ENCODE measurements at places on chromosomes 5 and 9.

GRCh38 chr9:134707031-134707680 is 65.6 kb downstream of the COL5A1 start:
- no peak for DNase-seq

DNA sequence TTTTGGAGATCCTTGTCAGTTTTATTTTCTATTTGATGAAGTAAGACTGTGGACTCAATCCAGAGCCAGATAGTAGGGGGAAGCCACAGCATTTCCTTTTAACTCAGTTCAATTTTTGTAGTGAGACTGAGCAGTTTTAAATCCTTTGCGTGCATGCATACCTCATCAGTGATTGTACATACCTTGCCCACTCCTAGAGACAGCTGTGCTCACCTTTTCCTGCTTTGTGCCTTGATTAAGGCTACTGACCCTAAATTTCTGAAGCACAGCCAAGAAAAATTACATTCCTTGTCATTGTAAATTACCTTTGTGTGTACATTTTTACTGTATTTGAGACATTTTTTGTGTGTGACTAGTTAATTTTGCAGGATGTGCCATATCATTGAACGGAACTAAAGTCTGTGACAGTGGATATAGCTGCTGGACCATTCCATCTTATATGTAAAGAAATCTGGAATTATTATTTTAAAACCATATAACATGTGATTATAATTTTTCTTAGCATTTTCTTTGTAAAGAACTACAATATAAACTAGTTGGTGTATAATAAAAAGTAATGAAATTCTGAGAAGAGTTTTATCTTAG is 17.8 kb downstream of the DIMT1 start:
- no peak for DNase-seq

DNA sequence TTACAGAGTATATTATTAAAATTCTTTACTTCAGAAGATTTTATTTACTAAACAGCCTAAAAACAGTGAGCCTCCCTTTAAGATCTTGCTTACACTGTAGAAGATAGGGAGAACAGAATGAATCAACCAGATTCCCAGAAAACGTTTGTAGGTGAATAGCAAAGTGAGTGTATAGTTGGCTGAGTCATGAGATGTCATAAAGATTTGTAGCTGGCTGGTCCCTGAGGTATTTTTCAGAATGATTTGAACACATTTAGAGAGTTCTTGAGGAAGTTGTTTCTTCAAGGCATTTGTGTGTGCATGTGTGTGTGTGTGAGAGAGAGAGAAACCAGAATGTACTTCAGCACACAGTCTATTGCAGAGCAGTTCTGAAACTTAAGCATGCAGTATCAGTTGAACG is 159.4 kb upstream of the PRR16 start:
- DNase-seq: no peak

GRCh38 chr9:14313951-14314423 is at the start of gene NFIB:
Gene NFIB, minus strand, starts transcription at chr9:14314141. Its CDS starts 630 bp downstream, at chr9:14313511.
- no peak for DNase-seq

- no peak for DNase-seq
Observed at GRCh38 chr9:468766-469426, 254.2 kb downstream of the DOCK8 start.

DNA sequence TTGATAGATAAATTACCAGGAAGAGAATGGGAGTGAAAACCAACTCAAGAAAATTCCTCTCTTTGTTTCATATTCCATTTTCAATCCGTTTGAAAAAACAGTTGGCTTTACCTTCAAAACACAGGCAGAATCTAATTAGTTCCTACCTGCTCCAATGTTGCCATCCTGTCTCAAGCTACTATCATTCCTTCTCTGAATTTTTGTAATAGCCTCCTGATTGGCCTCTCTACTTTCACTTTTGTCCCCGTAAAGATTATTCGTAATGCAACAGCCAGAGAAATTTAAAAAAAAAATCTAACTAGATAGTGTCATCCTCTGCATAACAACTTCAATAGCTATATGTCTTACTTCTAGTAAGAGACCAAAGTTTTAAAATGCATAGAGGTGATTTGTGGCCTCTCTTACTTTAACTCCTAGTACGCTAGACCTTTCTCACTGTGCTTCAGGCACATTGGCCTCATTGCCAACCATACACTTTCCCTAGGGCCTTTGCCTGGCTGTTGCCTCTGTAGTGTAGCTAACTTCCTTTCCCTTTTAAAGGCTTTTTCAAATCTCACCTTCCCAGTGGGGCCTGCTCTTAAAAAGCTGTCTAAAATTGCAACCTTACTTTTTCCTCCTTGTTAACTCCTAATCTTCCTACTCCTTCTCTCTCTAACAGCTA is 311.3 kb upstream of the GRIN3A start:
- DNase-seq: no peak

DNA sequence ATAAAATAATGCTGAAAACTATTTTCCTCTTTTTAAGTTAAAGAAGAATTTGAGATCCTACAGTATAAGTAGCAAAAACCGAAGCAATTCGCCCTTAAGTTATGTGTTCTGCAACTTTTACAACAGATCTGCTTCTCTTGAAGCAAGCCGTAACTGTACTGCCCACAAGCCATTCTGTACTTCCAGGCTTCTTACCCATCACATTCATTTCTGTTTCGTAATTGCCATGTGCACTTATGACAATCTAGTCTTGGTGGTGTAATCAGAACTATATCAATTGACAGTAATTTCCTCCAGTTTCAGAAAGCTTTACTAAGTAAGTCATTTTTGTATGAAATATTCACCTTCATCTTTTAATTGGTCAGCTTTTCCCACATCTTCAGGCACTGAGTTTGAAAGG is 13.8 kb downstream of the SGTB start:
- DNase-seq: no peak

GRCh38 chr9:76562511-76562911 is 103.5 kb downstream of the GCNT1 start:
- DNase-seq: no peak

DNA sequence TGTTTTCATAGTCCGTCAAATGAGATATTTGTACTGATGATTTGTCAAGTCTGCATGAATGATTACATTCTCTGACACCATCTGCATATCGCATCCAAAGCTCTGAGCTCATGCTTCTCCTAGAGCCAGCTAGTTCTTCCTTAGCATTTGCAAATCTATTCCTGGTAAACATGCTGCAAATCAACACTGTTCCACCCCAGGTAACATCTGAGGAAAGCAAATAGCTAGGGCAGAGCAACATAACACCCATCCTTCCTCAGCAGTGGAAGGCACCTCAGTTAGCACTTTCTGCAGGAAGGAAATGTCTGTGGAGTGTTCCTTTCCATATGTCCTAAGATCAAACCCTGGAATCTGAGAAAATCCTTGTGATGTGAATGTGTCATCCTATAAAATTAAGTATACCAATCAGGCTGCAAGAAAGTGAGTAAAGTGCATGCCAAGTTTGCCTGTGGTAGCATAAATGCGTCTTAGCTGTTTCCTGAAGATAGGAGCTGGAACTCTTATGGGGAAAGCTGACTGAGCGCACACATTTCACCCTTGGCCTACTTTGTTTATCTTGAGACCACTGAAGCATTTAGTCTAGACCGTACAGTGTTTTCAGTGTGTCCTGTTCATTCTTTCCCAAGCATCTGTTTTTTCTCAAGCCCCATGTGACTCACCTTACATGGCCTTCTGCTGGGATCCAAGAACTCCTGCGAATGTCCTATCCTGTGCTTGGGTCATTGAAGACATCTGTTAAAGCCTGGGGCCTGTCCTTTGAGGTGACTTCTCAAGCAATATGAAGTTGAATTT is 50.9 kb upstream of the STARD4 start:
- DNase-seq: no peak

DNA sequence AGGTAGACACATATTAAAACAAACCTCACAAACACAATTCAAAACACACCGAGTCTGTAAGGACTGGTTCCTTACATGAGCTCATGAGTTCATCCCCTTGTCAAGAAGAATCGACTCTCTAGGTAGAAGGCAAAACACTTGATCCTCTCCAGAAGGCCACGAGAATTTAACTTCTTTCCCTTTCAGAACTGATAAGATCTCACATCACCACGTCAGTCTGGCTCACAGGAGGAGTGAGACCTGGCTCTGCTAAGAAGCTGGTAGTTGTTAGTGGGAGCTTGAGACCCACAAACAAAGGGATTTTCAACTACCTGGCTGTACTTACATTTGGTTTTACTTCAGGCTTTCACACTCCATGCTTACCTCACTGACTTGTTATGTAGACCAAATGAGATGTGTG is 459.2 kb downstream of the ARHGEF28 start:
- DNase-seq: no peak

DNA sequence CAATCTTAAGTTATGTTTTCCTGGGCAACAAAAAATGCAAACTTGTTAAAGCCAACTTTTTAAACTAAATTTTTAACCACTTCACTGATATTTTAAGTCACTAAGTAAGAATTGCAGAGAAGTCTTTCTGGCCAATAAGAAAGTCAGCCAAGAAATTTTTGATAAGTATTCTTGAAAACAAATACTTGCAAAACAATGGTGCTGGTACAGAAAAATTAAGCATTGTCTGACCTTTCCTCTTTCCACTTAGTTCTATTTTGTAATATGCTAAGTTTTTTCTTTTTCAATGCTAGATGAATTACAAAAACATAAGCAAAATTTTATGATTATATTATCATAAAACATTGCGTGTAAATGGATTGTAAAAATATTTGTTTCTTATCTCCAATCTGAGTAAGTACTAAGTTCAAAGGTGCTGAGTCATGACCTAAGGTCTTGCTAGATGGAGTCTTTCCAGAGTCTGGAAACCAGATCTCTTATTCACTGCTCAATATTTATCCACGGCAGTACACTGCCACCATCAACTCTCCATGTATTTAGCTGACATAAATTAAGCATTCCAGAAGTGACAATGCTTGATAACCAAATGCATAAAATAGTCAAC is 139.7 kb downstream of the MEF2C start:
- no peak for DNase-seq

GRCh38 chr5:158390577-158390976 is 531.6 kb upstream of the CLINT1 start:
- no peak for DNase-seq

DNA sequence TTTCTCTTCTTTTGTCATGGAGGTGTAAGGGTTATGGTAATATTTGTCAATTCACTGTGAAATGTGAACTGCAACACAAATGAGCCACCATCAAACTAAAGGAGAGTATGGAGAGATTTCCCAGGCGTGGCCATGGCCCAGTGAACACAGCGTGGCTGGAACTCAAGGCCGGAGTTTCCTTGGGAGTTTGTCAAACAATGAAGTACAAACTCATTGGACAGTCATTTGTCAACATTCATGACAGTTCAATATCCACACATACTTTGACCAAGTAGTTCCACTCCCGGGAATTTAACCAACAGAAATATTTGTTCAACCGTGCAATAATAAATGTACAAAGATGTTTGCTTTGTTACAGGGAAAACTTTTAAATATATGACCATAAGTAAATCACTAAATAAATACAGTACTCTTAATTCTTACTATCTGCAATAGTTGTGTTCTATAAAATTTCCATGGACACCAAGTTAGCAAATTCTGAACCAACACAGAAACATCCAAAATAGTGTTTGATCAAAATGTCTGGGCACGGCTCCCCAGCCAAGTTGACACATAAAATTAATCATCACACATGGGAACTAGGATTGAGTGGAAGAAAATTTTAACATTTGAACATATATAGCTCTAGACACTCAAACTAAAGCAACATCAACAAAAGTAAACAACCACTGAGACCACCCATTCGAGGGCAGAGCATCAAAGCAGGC is 87.1 kb downstream of the DIRAS2 start:
- no peak for DNase-seq

DNA sequence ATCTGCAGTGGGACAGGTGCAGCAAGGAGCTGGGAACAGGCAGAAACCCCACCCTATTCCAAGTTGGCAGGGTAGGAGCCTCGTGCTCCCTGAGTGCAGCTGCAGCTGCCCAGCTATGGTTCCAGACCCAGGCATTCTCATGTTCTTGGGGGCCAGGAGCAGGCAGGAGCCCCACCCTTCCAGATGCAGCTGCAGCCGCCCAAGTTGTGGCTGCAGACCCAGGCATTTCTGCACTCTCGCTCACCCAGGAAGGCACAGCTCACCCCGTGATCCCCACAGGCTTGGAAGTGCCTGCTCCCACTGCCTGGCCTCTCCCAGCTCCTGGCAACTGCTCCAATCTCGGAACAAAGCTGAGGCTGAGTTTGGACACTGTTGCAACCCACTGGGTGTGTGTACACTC is 275.8 kb upstream of the ADRA1B start:
- no peak for DNase-seq

GRCh38 chr9:676780-677438 is 164.6 kb upstream of the DMRT1 start:
- no peak for DNase-seq

DNA sequence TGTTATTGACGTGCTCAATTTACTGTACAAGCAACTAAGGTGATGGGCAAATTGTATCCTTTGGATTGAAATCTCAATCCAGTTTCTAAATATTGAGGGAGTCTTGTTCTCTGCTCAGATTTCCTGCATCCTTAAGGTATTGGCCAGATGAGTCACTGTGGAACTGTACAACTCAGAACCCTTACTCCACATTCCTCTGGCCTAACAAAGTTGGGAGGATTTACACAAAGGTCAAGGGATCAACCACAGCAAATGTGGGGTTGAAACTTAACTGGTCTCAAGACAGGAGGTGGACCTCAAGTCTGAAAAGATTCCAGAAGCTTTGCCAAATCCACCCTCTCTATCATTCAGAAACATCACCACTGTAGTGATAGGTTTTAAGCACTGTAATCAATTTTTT is 81.5 kb upstream of the AGXT2 start:
- DNase-seq: no peak

- DNase-seq: no peak
Observed at GRCh38 chr5:133467826-133468463, 144.4 kb downstream of the FSTL4 start.

GRCh38 chr5:68070591-68071281 is 144.8 kb upstream of the PIK3R1 start:
- no peak for DNase-seq

DNA sequence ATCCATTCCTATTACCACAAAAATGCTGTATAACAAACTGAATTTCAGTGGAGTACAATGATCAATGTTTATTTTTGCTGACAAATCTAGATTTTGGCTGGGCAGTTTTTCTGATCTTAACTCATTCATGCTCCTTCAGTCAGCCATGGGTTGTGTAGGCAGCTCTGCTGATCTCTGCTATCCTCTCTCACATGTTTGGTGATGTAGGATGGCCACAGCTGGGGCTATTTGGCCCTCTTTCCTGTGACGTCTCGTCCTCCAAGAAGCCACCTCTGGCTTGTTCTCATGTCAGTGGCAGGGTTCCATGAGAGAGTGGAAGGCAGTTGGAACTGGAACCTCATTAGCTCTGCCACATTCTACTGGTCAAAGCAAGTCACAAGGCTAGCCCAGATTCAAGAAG is 8.9 kb downstream of the NLN start:
- no peak for DNase-seq

GRCh38 chr5:26310415-26310814 is 728.0 kb downstream of the CDH9 start:
- DNase-seq: no peak
